ENCODE measurements at places on chromosomes 12 and 14. TPM values are rescaled to one million over a fixed set of nuclear protein-coding genes. Genes with fewer than 3 reads are reported as not detected.

GNB3 gene
- 7.0 TPM for total RNA-seq

IL23A gene
- total RNA-seq: not detected

OVCH1 gene
- total RNA-seq: not detected

RILPL2 gene
- 5.5 TPM for total RNA-seq

IFNG-AS1 gene
- total RNA-seq: not detected

SPRYD4 gene
- total RNA-seq: 2.5 TPM

PTCSC3 gene
- total RNA-seq: not detected

DNA sequence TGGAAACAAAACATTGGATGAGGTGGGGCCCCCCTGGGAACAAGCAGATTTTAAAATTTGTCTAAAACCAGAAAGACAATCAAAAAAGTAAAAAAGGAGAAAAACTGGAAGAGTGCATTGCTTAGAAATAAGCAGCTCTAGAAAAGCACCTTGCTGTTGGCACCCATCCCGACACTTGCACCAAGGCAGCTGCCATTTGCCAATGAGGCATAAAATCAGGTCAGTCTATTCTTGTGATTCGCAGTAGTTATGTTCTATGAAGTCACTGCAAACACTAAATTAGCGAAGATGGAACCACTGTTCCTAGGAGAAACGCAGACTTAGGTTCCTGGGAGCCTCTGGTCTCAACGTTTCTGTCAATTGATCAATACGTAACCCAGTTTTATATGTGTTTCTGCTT, 16.2 kb downstream of the VPS33A start:
- H3K27me3 ChIP-seq: no peaks in the 10 kb centered on the region
- H3K27ac ChIP-seq: no peak overlapping the region
- H3K36me3 ChIP-seq: peaks cover 25% of the 10 kb centered on the region
- H3K4me3 ChIP-seq: no peak overlapping the region
- DNase-seq: no peak

DNA sequence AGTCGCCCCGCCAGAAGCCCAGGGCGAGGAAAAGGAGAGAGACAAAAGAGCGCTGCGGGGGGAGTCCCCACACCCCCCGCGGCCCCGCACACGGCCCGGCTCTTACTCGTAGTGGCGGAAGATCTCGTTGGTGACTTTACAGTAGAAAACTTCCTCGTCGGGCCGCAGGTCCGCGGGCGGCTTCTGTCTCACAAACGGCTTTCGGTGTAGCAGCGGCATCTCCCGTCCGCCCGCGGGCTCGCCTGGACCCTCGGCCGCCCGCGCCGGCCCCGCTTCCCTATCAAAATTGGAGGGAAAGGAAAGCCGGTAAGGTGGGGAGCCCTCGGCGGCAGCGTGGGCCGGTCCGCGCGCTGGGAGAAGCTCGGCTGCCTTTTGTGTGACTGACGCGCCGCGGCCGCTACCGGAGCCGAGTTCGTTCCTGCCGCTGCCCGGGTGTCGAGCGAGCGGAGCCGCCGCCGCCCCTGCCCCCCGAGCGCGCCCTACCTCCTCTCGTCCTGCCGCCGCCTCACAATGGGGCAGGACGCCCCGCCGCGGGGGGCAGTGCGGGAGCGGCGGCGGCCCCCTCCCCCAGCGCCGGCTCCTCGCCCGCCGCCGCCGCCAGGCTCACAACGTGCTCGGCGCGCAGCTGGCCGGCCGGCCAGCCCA, 652 bp downstream of the BAZ1A start:
- H3K27me3 ChIP-seq: peaks cover 2% of the 10 kb centered on the region
- H3K4me1 ChIP-seq: peaks cover 33% of the 10 kb centered on the region
- H3K36me3 ChIP-seq: no peaks in the 10 kb centered on the region

DNA sequence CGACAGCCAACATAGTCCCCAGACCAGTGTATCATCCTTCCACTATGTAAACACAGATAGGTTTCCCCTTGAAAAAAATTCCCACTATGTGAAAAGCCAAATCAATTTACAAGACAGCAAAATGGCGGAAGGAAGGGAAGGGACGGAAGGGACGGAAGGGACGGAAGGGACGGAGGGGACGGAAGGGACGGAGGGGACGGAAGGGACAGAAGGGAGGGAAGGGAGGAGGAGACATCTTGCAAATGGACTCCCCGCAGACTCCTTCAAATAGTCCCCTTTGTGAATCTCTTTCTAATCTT, 75.3 kb downstream of the NINJ2 start:
- H3K4me3 ChIP-seq: no peak overlapping the region
- no peak for DNase-seq
- H3K27ac ChIP-seq: no peak overlapping the region
- no peaks in the 10 kb centered on the region for H3K36me3 ChIP-seq
- H3K4me1 ChIP-seq: no peaks in the 10 kb centered on the region
- H3K27me3 ChIP-seq: peaks cover 27% of the 10 kb centered on the region
